ENCODE measurements at places on chromosomes 3 and 15.

- DNase-seq = no peak
These were observed 186.6 kb downstream of the UBE2E2 start for GRCh38 chr3:23389686-23390085.

DNA sequence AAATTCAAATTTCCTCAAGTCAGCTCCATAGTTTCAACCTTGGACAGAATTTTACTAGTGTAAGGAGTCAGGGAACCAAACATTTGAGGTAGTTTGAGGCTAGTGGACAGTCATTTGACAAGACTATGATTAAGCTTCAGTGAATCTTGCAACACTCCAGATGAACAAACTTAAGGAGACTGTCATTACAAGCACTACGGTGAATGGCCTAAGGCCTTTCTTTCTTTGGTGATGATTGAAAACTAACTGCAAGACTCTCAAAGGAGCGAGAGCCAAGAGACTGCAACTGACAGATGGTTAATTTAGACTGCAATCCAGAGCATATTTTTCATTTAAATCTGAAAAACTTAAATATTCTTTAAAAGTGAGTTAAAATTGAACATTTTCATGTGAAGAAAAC is 272.3 kb upstream of the NECTIN3 start:
- no peak for DNase-seq

- no peak for DNase-seq
These were observed 115.4 kb upstream of the C15orf61 start for GRCh38 chr15:67405208-67406191.

- no peak for DNase-seq
These were observed 31.5 kb downstream of the NGRN start for GRCh38 chr15:90297021-90297420.

DNA sequence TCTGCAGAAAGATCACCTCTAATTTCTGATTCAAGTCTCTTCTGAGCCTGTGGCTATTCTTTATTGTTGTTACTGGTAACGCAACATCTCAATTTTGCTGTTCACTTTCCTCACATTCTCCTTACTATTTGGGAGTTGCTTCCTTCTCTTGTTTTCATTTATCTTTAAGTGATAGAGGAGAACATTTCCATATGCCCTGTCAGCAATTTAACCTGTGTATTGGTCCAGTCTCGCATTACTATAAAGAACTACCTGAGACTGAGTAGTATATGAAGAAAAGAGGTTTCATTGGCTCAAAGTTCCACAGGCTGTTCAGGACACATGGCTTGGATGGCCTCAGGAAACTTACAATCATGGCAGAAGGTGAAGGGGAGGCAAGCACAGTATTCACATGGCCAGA is 1025.1 kb downstream of the OTOL1 start:
- no peak for DNase-seq

DNA sequence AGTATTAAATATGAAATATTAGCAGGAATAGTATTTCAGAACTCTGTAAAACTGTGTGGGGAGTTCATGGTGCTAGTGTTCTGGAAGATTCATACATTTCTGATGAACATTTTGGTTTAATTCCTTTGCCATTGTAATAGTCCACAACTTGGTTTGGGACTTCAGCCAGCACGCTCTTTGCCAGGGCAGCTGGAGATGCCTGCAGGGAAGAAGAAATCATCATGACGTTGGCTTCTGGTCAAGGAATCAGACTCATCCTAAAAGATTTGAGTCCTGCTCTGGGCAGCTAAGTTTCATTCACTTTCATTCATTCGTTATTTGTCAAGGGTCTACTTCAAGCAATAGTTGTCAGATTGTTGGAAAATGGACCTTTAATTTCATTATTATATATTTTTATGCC is 32.4 kb upstream of the MRPL3 start:
- DNase-seq = no peak

GRCh38 chr3:142680710-142681109 is 43.1 kb upstream of the TRPC1 start:
- no peak for DNase-seq

GRCh38 chr15:93109336-93110102 is 20.5 kb upstream of the RGMA start:
- DNase-seq = no peak

DNA sequence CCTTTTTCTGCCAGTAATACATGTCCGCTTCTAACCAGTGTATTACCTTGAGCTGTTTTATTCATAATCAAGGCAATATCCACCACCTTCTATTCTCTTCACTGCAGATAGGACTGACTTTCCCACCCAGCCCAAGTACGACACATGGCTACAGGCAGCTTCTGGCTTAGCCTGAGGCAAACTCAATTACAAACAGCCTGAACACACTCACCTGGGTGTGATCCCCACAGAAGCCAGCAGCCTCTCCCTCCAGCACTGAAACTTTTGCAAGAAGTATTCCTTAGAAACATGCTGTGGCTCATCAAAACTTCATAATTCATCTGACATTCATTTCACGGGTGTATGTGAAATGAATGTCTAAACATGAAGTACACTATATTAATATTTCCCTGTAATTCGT is 13.5 kb upstream of the KCNMB3 start:
- no peak for DNase-seq
